GM23338 (cell line): ENCODE measurements at places on chromosomes 4 and X.
A peak's percentile ranks its signal among the peaks of the same experiment; 100 is the strongest.

- no peak for DNase-seq
Measured at GRCh38 chr4:5045097-5045496, 6.2 kb upstream of the STK32B start.

DNA sequence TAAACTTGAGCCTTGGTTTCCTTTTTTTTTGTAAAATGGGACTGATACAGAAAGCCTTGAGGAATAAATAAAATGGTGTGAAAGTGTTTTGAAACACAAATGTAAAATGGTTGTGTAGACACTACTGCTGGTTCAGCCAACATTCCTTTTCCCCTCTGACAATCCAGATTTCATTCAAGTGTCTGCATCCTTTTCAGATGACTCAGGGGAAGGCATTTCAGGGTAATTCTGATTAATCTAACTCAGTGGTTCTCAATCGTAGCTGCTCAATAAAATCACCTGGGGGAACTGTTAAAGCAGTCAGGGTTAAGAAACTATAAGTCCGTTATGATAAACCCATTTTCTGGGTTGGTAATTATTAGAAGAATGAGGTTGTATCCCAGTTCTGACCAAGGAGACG, 4.6 kb downstream of the ARHGAP10 start:
- peak; percentile 70 for DNase-seq

GRCh38 chr4:108433832-108434231, 186.5 kb upstream of the RPL34 start:
- no peak for DNase-seq

GRCh38 chrX:123487236-123487635, 245.6 kb downstream of the THOC2 start:
- no peak for DNase-seq

GRCh38 chrX:138719396-138719795, 7.9 kb upstream of the FGF13 start:
- no peak for DNase-seq

- peak; percentile 33 for DNase-seq
Measured at GRCh38 chr4:142893012-142893411, 46.9 kb upstream of the INPP4B start.

- no peak for DNase-seq
Measured at GRCh38 chr4:60034361-60034760, 1165.8 kb upstream of the ADGRL3 start.

GRCh38 chr4:168694667-168695066, 197.8 kb downstream of the PALLD start:
- DNase-seq, result no peak

- DNase-seq, result no peak
Measured at GRCh38 chrX:17802756-17803155, 58.3 kb downstream of the RAI2 start.

- DNase-seq, result no peak
Measured at GRCh38 chr4:172979332-172979731, 189.3 kb upstream of the GALNT7 start.

GRCh38 chr4:41572956-41573355, 35.0 kb downstream of the LIMCH1 start:
- no peak for DNase-seq
